Large intestine (tissue), 12 donors: ENCODE measurements at places on chromosomes 5 and 9. TPM values are rescaled to one million over a fixed set of nuclear protein-coding genes. Genes with fewer than 3 reads are reported as not detected.

SLC27A6 gene
- polyA plus RNA-seq: 3.3 TPM

RHOBTB3 gene
- 47.5 TPM for polyA plus RNA-seq

FAM153A gene
- 0.58 TPM for polyA plus RNA-seq

ZNF474 gene
- polyA plus RNA-seq: 0.64 TPM

MSMP gene
- polyA plus RNA-seq: 0.61 TPM

CHSY3 gene
- 1.7 TPM for polyA plus RNA-seq

PPP3R2 gene
- polyA plus RNA-seq: 0.01 TPM

OBP2B gene
- not detected for polyA plus RNA-seq

PCDHB11 gene
- polyA plus RNA-seq: 1.1 TPM

ARL14EPL gene
- polyA plus RNA-seq: not detected

SLC1A1 gene
- 42.5 TPM for polyA plus RNA-seq
